ENCODE measurements at places on chromosomes 12 and 14.

GRCh38 chr14:53767566-53767965 is 189.1 kb downstream of the BMP4 start:
- no peak for DNase-seq

DNA sequence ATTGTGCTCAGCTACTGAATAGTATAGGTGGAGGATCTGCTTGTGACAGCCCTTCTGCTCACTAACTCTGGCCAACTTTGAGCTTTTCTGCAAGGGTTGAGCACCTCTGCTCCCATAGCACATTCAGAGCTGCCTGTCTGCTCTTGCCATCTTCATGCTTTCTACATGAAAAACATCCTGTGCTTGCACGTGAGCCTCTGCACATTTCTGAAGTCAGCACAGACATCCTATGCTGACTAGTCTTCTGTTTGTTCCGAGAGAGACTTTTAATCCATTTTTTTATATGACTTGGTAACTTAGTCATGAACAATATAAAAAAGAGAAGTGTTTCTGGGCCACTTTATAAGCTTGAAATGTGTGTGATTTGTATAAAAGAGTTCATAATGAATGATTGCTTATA is 969.3 kb downstream of the TMTC2 start:
- DNase-seq = no peak

- no peak for DNase-seq
Measured at GRCh38 chr14:72892879-72893635, 844 bp downstream of the DPF3 start.

DNA sequence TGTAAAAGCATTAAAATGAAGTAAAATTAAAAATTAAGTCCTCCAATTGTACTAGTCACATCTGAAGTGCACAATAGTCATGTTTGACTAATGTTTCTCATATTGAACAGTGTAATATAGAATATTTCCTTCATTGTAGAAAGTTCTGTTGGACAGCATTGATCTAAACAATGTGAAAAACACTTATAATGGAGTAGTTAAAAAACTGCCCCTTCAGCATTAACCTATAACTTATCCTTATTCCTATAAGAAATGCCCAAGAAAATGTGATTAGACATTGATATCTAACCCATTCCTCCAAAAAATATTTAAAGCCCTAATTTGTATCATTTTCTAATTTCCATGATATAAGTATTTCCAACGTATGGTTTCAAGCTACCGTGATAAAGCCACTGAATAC is 210.7 kb downstream of the RASSF9 start:
- no peak for DNase-seq

DNA sequence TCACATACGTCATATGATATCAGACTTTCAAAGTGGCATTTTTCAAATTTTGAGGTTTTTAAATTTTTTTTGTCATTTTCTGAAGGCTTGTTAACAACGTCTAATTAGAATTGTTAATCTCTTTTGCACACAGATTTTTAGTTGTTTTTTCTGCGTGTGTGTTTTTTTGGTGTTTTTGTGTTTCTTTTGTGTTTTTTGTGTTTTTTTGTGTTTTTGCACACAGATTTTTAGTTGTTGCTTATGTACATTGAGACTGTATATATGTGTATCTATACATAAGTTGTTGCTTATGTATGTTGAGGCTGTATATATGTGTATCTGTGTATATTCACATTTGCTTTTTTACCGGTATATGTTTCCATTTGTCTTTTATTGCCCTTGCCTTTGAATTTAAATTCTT is 30.8 kb downstream of the ARID2 start:
- DNase-seq = no peak

- no peak for DNase-seq
Measured at GRCh38 chr12:119176267-119177055, 2.3 kb upstream of the HSPB8 start.

- DNase-seq = no peak
Measured at GRCh38 chr12:122072031-122072970, 6.3 kb upstream of the MLXIP start.

GRCh38 chr12:53824001-53824712 is 72.4 kb upstream of the CISTR start:
- no peak for DNase-seq

DNA sequence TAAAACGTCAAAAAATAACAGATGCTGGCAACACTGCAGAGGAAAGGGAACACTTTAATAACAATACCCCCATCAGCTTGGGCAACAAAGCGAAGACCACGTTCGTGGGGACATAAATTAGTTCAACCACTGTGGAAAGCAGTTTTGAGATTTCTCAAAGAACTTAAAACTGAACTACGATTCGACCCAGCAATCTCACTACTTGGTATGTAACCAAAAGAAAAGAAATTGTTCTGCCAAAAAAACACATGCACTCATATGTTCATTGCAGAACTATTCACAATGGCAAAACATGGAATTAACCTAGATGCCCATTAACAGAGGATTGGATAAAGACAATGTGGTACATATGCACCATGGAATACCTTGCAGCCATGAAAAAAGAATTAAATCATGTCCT is 81.2 kb upstream of the RAP1B start:
- no peak for DNase-seq

DNA sequence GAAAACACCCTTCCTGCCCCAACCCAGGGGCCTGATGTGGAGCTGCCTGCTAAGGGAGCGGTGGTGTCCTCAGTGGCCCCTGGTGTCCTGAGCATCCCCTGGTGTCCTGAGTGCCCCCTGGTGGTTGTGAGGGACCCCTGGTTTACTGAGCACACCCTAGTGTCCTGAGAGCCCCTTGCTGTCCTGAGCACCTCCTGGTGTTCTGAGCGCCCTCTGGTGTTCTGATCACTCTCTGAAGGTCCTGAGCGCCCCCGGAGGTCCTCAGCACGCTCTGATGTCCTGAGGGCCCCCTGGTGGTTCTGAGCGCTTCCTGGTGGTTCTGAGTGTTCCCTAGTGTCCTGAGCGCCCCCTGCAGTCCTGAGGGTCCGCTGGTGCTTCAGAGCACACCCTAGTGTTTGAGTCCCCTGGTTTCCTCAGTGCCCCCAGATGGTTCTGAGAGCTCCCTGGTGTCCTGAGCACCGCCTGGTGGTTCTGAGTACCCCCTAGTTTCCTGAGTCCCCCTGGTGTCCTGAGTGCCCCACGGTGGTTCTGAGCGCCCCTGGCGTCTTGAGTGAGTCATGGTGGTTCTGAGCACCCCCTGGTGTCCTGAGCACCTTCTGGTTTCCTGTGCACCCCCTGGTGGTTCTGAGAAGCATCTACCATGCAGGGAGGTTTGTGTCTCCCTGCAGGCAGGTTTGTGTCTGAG is 1004.2 kb downstream of the TMEM121 start:
- no peak for DNase-seq

- DNase-seq = no peak
Measured at GRCh38 chr12:96350982-96351381, 49.3 kb downstream of the CDK17 start.

DNA sequence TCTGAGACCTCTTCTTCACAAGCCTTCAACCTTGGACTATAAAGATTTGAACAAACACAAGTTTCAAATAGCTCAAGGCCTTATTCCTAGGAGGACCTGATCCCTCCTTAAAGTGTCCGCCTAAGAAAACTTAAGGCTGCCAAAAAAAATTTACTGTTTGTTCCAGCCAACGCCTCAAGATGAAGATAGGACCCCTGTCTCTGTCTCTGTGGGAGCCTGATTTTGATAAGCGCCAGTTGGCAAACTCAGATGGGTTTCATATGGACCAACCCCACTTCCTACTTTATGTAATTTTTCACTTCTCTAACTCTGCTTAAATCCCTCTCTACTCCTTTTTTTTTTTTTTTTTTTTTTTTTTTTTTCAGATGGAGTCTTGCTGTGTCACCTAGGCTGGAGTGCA is 11.0 kb downstream of the FKBP3 start:
- no peak for DNase-seq

DNA sequence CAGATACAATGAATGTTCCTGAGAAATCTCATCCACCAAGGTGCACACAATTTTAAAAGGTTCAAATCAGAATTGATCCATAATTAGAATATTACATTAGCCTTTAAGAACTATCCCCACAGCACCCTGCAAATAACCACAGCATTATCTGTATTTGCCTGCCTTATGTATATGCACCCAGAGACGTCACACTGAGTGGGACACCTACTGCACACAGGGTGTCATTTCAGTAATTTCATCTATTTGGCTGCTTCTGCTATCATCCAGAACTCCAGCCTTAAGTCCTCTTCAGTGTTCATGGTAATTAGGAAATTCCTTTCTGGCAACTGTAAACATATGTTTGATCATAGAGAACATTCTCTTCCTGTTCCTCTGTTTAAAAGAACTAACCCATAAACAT is 298.4 kb downstream of the SYT1 start:
- DNase-seq = no peak

DNA sequence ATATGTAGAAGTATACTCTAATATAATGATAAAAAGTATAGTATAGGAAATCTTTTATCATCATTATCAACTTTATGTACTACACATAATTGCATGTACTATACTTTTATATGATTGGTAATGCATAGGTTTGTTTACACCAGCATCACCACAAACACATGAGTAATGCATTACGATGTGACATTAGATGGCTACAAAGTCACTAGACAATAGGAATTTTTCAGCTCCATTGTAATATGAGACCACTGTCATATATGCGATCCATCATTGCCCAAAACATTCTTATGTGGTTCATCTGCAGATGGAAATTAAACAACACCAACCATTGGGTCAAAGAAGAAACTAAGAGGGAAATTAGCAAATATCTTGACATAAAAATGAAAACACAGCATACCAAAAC is 4.4 kb downstream of the ADAM20 start:
- no peak for DNase-seq

DNA sequence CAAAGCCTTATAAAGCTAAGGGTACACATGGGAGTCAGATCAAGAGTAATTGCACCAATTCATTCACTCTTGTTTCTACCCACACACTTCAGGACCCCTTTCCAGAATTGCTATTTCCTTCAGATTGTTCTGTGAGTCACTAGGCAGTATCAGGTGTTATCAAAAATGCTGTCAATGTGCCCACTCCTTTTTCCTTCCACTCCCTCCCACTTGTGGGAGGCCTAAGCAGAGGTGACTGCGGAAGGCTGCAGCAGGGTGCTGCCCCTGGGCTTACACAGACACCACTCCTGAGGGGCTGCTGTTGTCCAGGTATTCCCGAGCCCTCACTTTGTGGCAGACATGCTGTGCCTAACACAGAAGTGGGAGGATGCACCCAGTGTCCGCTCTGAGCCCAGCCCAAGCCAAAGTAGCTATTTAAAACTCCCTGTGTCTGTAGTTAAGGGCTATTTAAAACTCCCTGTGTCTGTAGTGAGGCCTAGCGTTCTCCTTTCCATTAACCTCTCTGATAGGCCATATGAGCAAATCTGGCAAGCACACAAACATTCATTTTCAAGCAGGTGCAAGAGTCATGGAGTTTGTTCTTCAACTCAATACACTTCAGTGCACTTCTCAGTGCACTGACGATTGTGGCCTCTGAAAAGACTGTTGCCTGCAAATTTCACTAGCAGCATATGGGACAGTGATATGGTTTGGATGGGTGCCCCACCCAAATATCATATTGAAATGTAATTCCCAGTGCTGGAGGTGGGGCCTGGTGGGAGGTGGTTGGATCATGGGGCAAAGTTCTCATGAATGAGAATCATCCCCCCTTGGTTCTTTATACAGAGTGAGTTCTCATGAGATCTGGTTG is 117.8 kb downstream of the PHLDA1 start:
- DNase-seq = no peak

GRCh38 chr14:66293533-66294105 is 192.6 kb upstream of the CCDC196 start:
- no peak for DNase-seq

- DNase-seq = peak; percentile 95
Measured at GRCh38 chr14:58331111-58331510, 32.8 kb downstream of the ARID4A start.

DNA sequence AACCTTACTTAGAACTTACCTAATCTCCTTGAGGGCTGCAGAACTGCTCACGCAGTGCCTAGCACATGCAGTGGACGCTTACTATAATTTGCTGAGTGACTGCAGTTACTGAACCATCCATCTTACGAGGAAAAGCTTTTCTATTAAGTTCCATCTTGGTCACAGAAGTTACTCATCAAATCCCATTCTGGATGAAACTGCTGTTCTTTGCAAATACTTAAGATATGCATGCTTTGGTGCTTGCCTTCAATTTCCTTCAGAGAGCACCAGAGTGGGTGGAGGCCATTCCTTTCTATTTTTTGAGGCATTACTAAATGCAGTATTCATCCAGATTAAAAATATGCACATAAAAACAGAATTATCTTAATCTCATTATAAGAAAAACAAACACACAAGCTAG is 17.7 kb upstream of the PELI2 start:
- no peak for DNase-seq

GRCh38 chr14:39366460-39367386 is 65.5 kb downstream of the FBXO33 start:
- DNase-seq = no peak

DNA sequence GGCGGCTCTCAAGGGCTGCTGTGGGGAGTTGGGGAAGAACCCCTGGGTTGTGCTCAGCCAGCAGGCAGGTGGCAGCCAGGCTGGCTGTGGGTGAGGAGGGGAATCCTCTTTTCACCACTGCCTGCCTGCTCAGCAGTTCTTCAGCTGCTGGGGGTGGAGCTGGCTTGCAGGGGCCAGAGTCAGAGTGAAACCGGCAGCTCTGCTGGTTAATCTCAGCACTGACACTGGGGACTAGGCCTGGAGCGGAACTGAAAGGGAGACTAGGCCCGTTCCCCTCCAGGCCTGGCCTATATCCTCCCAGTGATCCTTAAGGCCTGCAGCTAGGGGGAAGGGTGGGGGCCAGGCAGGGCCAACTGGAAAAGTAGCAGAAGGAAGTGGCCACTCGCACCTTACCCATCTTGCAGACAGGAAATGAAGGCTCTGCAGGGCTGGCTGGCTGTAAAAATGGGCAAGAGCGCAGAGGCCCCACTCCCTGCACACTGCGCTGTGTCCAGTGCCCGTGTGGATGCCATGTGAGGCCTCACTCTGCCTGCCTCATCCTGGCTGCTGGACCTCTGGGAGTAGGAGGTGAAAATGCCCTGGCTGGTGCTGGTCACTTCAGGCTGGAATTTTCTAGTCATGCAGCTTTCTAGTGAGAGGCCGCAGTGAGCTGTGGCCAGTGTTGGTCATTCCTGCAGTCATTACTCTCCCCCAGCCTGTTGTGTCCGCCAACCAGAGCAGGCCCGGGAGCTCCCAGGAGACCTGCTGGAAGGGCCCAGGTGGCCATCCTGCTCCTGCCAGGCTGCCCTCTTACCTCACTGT is 39.4 kb downstream of the SH2B3 start:
- no peak for DNase-seq

- no peak for DNase-seq
Measured at GRCh38 chr14:93100100-93100499, 15.6 kb downstream of the ITPK1 start.

DNA sequence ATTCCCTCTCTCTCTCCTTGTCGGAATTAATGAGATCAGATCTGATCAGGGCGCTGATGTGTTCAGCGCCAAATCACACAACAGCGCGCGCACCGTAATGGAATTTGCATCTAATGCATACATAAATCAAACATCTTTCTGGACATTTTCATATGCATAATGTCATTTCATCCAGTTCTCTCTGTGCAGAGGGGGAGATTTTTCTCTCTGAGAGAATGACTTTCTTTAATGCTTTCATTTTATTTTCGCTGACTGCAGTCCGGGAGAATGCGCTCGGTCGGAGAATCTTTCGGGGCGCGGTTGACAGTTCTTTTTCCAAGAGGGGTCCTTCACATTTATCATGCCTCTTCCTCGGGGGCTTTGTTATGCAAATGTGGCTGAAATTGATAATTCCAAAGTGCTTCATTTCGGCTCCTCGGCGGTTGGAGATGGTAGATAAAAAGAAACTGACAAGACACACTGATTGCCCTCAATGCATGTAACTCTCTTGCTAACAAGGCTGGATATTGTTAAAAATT is 615.9 kb downstream of the VRK1 start:
- DNase-seq = no peak
